ENCODE measurements at places on chromosomes 1 and 21.

- no peak for DNase-seq
These were observed 3.5 kb downstream of the OLFML2B start for GRCh38 chr1:162020150-162020549.

DNA sequence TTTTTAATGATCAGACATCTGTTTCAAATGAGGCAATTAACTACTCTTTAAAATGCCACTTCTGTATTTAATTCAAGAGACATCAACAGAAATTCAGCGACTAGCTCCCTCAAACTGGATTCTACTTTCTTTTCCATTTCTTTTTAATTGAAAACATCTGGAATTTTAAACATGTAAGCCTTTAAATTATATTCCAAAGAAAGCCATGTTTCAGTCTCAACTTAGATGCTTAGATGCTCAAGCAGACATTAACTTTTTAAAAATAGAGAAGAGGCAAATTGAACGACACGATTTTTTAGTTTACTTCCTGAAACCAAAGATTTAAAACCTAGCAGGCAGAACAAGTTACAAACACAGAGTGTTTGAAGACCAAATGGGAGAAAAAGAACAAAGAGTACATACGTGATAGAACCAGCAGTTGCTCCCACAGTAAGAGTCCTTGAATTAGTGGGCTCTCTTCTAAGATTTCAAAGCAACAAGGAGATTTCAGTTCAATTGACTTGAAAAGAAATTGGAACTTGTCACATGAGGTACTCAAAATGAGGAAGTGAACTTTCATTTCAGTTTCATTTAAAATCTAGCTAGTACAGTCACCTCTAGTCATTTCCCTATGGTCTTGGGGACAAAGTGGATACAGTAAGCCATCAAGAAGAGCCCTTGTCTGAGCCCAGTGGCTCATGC, at the start of gene CTSS:
Gene CTSS (minus strand): TSS at position 483 of the 681 bp plus-strand sequence. CDS start 1,015 bp downstream, outside the sequence.
- no peak for DNase-seq

- no peak for DNase-seq
These were observed 36.6 kb upstream of the PTPRC start for GRCh38 chr1:198601936-198602889.

- no peak for DNase-seq
These were observed 26.6 kb downstream of the SLX9 start for GRCh38 chr21:44966135-44967081.

- DNase-seq, result no peak
These were observed at the start of gene DOP1B for GRCh38 chr21:36156815-36157670. DOP1B (plus strand) TSS chr21:36156824; CDS start chr21:36164734, 7,910 bp downstream.

DNA sequence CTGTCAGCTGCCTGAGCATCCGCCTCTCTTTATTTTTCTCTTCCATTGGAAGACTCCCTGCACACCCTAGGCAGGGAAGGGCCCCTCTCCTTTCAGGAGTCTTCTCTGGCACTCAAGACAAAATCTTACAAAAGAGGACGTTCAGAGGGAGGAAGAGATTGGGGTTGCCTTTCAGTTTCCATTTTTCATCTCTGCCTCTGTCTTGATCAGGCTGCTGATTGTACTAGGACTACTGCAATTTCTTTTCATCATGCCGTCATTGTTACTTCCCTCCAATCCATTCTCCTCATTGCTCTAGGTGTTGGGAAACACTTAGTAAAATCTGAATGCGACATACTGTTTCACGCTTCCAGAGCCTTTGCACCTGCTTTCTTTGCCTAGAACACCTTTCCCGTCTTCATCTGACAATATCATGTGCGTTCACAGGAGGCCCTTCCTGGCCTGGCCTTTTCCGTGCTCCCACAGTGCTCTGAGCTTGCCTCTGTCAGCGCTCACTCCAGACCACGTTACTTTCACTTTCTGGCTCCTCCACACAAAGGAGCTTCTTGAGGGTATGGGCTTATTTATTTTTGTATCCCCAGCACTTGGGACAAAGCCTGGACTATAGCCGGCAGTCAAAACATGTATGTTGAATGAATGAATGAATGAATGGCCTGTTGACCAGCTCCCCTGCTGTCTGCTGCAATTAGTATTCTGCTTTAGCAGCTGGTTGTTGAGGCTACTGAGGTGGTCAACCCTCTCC, 10.9 kb downstream of the LRRC71 start:
- DNase-seq, result no peak

DNA sequence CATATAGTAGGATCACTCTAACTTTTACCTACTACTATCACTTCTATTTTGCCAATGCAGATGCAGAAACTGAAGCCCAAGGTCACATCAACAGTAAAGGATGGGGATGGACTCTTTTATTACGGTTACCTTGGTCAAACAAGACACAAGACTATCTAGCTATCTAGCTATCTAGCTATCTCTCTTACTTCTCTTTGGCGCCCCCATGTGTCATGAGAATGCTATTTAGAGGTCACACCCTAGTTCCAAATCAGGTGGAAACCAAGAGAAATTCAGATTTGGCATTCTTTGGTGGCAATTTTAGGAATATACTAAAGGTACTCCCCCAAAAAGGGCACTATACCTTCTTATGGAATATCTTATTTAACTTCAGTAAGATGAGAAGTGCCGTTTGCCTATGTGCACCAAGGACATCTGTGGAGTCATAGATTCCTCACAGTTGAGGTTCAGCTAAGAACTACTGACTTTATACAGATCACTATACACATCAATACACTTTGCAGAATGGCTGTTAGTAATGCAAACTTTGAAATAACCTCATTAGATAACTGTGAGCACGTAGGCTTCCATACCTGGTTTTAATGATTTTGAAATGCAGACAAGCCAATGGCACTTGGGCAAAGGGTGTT, 6.7 kb downstream of the ZNF648 start:
- DNase-seq, result no peak

DNA sequence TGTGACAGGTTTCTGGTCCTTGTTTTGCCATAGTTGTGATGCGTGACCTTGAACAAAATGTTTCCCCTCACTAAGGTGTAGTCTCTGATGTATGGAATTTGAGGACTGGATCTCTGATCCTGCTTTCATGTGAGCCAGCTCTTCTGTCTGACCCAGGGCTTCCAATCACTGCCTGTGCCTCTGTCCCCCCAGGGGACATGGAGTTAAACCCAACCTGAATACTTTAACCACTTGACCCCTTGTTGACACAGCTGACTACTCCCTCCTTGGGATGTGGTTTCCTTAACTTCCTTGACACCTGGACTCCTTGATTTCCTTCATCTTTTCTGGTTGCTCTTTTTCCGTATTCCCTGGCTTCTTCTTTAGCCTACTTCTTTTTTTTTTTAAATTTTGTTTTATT, 36.0 kb upstream of the SSBP3 start:
- DNase-seq, result no peak

GRCh38 chr1:113758631-113759332, 504 bp downstream of the PHTF1 start:
- DNase-seq, result no peak

- DNase-seq, result no peak
These were observed 90.8 kb upstream of the TNFSF4 start for GRCh38 chr1:173297798-173298391.

GRCh38 chr21:33963848-33964555, 48.4 kb upstream of the ATP5PO start:
- no peak for DNase-seq

DNA sequence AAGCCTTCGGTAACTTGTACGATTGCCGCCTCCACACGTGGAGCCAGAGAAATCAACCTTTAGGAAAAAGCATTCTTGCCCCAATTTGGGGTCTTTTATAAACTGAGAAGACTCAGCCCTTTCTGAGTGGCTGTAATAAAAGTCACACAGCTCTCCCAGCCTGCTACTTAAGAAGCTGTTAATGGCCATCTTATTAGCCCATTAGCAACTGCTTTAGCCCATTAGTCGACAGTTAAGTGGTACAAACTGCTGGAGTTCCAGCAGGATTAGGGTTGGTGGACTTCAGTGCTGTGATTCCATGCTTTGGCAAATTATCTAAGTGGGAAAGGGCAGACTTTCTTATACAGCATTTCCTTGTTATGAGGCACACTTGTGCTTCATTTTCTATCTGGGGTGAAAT, 461.3 kb downstream of the RPS6KC1 start:
- DNase-seq, result no peak

- no peak for DNase-seq
These were observed 50.8 kb upstream of the ARTN start for GRCh38 chr1:43882763-43883162.

- DNase-seq, result no peak
These were observed 14.4 kb downstream of the S100PBP start for GRCh38 chr1:32831878-32832277.

DNA sequence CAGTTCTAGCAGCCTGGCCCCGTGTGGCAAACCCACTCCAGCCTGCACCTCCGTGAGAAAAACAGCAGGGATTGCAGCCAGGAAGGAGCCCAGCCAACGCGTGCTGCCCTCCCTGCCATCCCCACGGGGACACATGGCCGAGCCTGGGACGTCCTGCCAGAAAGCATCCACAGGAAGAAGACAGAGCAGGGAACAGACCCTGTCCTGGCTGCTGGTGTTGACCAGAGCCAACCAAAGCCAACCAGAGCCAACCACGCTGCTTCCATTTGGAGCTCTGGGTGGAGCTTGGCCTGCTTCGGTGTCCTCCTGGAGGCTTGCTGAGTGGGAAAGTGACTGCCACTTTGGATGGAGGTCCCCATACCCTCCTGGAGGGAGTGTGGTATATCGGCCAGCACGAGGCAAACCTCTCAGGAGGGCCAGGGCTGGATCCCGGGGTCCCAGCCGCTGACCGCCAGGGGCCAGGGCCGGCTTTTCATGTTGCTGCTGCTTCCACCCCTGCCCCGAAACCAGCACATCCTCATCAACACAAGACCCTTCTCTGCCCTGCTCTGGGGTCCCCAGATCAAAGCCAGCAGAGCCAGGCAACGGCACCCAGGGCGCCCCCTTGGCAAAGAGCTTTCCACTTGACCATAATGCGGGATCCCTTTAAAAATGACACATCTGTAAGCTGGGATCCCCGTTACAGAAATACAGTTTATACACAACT, 80.6 kb upstream of the ARHGEF16 start:
- DNase-seq, result no peak

DNA sequence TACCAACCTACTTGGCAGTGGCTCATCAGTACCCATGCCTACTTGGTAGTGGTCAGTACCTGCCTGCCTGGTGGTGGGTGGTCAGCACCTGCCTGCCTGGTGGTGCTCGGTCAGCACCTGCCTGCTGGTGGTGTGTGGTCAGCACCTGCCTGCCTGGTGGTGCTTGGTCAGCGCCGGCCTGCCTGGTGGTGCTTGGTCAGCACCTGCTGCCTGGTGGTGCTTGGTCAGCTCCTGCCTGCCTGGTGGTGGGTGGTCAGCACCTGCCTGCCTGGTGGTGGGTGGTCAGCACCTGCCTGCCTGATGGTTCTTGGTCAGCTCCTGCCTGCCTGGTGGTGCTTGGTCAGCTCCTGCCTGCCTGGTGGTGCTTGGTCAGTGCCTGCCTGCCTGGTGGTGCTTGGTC, 329.6 kb downstream of the RRAGC start:
- DNase-seq, result no peak

DNA sequence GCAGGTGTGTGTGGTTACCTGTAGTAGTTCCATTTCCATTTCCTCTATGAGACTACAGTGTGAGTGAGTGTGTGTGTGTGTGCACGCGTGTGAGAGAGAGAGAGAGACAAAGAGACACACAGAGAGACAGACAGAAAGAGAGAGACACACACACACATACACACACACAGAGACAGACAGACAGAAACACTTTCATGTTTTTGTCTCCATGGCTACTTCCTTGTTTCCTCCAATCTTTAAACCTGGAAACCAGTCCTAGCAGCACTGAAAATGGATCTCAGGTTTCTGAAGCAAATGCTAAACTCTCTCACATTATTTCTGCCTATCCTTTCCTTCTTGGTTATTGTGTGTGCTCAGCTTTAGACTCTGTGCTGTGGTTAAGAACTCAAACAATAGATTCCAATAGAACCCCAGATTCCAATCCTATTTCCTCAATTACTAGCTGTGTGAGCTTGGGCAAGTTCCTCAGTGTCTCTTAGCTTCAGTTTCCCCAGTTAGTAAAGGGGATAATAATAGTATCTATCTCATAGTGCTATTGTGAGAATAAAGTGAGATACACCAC, 22.4 kb upstream of the ABCD3 start:
- no peak for DNase-seq

DNA sequence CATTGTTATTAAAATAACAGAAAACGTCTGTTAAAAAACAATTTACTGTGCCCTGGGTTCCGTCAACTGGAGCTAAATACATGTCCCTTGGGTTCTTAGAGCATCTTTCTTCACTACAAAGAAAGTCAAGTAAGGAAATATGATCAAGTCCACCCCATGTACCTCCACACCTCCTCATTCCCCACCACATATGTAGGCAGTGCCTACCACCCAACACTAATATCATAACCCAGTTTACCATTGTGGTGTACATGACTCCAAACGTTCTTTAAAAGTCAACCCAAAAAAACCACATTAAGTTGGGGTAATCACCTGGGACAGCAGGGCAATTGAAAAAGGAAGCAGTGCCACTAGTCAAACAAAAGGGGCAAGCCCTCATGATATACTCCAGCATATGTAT, 7.8 kb upstream of the LRRC52 start:
- DNase-seq, result no peak

GRCh38 chr1:91817211-91817905, 68.6 kb downstream of the TGFBR3 start:
- no peak for DNase-seq

DNA sequence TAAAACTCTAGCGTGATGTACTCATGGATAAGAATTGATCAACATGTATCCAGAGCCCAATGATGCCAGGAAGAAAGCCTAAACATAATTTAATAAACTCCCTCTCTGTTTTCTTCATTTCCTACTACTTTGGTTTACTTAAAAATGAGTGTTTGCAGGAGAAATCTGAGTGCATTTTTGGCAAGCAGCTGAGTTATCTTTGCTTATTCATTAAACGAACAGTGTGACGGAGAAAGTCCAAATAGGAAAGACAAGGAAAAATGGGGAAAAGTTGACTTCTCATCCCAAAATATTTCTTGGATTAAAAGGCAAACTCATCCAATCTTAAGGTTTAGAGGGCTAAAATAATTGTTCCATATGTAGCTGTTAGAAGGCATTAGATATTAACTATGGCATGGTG, 496.7 kb downstream of the SMYD3 start:
- DNase-seq, result no peak

DNA sequence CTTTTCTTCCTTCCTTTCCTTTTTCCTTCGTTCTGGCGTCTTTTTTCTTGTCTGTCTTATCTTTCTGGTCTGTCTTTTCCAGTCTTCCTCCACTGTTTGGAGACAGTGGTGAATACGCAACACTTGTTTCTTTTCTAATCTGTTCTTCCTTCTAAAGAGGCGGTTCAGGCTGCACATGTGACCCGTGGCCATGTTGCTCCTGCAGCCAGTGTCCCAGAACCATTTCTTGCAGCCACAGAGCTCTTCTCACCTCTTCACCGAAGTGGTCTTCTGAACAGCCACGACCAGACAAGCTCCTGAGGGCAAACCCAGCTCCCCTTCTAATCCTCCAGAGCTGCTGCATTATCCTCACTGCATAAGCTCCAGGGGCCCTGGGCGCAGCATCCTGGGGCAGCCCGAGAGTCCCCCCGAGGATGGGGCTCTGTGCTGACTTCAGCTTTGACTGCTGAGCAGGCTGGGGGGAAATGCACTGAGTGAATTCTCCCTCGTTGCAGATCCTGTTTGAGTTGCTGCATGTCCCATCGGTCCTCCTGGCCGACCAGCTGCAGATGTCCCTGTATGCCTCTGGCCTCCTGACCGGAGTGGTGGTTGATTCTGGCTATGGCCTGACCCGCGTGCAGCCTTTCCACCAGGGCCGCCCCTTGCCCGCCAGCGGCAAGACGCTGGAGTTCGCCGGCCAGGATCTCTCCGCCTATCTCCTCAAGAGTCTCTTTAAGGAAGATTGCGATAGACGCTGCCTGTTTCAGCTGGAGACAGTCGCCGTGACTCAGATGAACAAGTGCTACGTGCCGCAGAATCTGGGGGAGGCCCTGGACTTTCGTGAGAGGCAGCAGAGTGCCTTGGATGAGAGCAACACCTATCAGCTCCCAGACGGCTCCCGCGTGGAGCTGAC, 70.4 kb downstream of the ACTL8 start:
- no peak for DNase-seq
